ENCODE measurements at places on chromosomes 2 and 18.

DNA sequence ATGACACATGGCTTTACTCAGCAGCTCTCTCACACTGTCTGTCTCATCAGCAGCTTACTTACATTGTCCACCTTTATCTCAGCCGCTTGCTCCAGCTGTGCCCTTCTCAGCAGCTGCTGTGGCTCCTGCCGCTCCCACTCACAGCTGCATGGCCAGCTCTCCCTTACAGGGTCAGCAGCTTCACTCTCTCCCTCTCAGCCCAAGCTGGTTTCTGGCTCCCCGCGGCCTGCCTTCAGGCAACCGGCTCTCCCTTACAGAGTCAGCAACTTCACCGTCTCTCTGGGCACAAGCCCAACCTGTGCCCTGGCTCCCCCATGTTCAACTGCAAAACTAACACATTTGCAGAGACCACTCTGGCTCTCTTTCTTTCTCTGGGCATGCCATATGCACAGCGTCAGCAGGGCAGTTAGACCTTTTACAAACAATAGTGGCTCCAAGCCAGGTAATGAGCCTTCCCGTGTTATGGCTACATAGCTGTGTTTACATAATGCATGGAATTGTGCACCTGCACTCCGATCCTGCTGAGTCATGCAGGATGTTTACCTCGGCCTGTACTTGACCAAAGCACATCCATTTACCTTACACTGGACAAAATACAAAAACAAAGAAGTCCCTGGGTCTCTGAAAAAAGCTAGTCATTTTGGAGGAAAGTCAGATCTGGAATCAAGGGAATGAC lies 167.3 kb downstream of the DOK6 start:
- no peak for DNase-seq

- peak; percentile 27 for DNase-seq
Measured at GRCh38 chr18:54444319-54444914, 86.7 kb downstream of the C18orf54 start.

GRCh38 chr2:186639939-186640338 lies 50.1 kb downstream of the ITGAV start:
- no peak for DNase-seq

DNA sequence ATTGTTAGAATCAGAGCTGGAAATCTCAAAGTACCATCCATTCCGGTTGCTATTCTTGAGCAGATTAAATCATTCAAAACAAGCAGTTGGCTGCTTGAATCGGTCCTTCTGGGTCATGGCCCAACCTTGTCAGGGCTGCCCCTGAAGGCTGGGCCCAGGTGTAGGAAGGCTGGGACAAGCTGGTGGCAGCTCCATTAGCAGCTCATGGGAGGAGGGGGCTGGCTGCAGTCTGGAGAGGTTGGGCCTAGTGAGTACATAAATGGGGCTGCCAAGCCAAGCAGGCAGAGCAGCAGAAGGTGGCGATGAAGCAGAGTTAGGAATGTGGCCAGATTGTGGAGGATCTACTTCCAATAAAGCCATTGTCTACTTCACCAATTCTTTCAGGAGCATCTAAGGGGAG lies 81.4 kb downstream of the ADCYAP1 start:
- DNase-seq: no peak

GRCh38 chr2:28591711-28592335 lies 96.0 kb downstream of the PLB1 start:
- DNase-seq: no peak
